ENCODE measurements at places on chromosomes 3 and 15. TPM values are rescaled to one million over a fixed set of nuclear protein-coding genes. Genes with fewer than 3 reads are reported as not detected.
A peak's percentile ranks its signal among the peaks of the same experiment; 100 is the strongest.

Gene FOXL2NB
- 7.2 TPM for total RNA-seq

Gene GABRR3
- not detected for total RNA-seq

Gene SLC22A13
- total RNA-seq = 0.91 TPM

Gene ALPK3
- 0.11 TPM for total RNA-seq

Gene NLGN1
- total RNA-seq = 6.0 TPM

DNA sequence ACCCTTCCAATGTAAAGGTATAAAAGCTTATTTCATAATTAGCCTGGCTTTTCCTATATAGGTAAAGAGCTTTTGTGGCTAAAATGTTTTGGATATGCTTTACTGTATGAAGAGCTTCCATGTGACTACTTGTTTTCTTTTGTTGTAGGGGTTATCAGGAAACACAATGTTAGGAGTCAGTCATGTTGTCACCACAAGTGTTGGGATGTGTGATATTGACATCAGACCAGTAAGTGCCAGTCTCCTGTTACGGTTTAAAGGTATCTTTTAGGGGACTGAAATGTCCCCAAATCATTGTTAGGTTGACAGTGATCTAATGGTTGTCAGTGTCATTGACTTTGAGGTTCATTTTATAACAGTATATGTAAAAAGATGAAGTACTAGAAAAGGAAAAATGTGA is 18.3 kb downstream of the ACTL6A start:
- DNase-seq = no peak

GRCh38 chr3:192246847-192247559 is 480.3 kb downstream of the FGF12 start:
- no peak for DNase-seq

- peak; percentile 28 for DNase-seq
Observed at GRCh38 chr3:190229632-190230424, 92.4 kb downstream of the CLDN1 start.

DNA sequence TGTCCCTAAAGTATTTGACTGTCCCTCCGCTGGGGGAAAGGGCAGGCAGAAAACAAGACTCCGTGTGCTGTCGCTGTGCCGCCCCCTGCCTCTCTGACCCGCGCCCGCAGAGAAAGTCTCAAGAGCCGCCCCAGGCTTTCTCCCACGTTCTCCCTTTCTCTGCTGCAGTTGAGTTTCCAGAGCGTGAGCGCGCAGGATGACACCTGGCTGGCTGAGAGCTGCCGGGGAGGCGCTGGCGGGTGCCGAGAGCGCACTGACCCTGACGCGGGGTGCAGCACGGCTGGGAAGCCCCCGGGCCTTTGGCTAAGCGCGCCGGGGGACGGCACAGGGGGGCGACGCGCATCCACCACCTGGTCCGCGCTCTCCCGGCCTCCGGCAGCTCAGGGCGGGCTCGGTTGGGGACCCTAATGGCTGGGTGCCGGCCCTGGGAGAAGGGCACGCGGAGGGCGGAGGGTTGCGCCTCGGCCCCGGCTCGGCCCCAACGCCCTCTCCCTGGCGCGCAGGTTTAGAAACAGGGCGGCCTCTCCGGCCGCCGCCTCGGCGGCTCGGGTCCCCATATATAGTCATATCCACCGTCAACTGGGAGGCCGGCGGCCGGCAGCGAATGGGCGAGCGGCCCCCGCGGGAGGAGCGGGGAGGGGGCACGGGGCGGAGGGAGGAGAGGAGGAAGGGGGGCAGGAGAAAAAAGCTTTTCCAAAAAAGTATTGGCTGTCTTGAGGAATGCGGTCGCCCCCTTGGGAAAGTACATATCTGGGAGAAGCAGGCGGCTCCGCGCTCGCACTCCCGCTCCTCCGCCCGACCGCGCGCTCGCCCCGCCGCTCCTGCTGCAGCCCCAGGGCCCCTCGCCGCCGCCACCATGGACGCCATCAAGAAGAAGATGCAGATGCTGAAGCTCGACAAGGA is at the start of gene TPM1:
Gene TPM1, plus strand, starts transcription at position 774 of the 903 bp plus-strand sequence. Its CDS starts 83 bp downstream, at position 857.
- DNase-seq = peak; percentile 96

- no peak for DNase-seq
Observed at GRCh38 chr3:18791182-18791581, 357.1 kb upstream of the KCNH8 start.

- peak; percentile 87 for DNase-seq
Observed at GRCh38 chr15:68384451-68385239, 47.3 kb downstream of the ITGA11 start.

GRCh38 chr3:187318819-187319616 is 27.5 kb upstream of the MASP1 start:
- DNase-seq = peak; percentile 80

GRCh38 chr15:74226761-74227540 is 9.2 kb upstream of the CCDC33 start:
- no peak for DNase-seq
